H1 (cell line): ENCODE measurements at places on chromosomes 7 and 10.

DNA sequence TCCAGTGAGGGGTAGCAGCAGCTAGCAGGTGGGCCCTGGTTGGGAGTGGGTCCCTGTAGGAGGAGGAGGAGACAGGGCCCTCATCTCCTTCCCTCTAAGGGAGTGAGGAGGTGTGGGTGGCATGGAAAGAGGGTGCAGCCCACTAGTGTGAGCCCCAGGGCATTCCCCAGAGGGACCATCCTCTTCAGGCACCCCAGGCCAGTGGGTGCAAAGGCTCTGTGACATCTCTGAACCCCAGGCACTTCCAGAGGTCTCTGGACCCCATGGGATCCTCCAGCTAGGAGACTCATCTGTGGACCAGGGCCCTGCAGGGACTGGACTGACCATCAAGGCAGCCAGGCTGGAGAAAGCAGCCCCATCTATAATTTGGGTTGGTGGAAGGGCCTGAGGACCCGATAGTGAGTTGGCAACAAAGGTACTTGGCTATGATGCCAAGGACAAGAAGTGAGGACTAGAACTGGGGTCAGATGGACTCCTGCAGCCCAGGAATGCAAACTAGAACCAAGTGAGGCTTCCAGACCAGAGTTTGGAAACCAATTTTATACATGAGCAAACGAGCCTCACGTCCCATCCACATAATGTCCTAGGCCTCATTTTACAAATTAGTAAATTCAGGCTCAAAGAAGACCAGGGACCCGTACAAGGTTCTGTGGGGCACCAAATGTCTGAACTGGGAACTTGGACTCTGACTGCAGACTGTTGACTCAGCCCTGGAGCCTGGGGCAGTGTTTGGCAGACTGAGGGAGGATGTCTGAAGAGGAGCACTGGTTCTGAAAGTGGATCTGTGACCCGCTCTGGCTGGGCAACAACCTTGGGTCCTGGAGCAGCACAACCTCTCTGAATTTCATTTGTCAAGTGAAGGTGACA is 1.4 kb upstream of the VSTM4 start:
- no peak overlapping the region for H3K27ac ChIP-seq
- DNase-seq = no peak
- no peaks in the 10 kb centered on the region for H3K27me3 ChIP-seq
- no peak overlapping the region for H3K4me3 ChIP-seq
- no peaks in the 10 kb centered on the region for H3K36me3 ChIP-seq

DNA sequence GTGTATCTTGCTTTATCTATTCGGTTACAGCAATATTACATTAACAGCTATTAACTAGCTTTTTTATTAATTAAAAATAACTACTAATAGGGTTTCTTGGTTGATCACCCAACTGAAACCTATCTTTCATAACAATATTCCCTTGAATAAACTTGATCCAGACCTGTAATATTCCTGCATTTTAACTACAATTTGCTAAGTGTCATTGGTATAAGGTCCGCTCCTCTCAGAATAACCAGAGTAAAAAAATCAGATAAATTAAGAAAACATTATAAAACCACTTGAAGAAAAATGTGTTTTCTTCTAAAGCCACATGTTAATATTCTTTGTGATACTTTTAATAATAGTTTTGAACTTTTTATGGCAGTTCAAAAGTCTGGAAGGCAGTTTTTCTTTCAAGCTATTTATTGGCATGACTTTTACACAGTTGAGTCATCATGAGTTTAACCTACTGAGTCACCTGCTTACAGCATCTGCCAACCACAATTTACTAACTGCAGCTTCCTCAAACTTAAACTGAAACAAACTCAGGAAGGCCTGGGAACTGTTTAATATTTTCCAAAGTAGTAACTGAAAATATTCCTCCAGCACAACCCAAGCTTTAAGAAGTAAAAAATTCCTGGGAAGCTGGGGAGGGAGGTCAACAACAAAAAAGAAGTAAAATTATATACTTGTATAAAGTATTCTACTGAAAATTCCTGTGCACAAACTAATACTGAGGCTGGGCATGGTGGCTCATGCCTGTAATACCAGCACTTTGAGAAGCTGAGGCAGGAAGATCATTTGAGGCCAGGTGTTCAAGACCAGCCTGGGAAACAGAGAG is 103.2 kb downstream of the NRBF2 start:
- no peaks in the 10 kb centered on the region for H3K27me3 ChIP-seq
- H3K4me1 ChIP-seq = no peaks in the 10 kb centered on the region; the same call in 1 of the 2 replicates
- H3K4me3 ChIP-seq = no peak overlapping the region
- H3K27ac ChIP-seq = no peak overlapping the region
- no peak for DNase-seq
- peaks cover 4% of the 10 kb centered on the region; the same call in 1 of the 2 replicates for H3K36me3 ChIP-seq

- H3K27ac ChIP-seq = no peak overlapping the region
- no peak for DNase-seq
- peaks cover 3% of the 10 kb centered on the region; the same call in 1 of the 2 replicates for H3K4me1 ChIP-seq
- H3K36me3 ChIP-seq = no peaks in the 10 kb centered on the region
- no peak overlapping the region for H3K4me3 ChIP-seq
Observed at GRCh38 chr7:29360633-29361625, 166.4 kb downstream of the CHN2 start.

DNA sequence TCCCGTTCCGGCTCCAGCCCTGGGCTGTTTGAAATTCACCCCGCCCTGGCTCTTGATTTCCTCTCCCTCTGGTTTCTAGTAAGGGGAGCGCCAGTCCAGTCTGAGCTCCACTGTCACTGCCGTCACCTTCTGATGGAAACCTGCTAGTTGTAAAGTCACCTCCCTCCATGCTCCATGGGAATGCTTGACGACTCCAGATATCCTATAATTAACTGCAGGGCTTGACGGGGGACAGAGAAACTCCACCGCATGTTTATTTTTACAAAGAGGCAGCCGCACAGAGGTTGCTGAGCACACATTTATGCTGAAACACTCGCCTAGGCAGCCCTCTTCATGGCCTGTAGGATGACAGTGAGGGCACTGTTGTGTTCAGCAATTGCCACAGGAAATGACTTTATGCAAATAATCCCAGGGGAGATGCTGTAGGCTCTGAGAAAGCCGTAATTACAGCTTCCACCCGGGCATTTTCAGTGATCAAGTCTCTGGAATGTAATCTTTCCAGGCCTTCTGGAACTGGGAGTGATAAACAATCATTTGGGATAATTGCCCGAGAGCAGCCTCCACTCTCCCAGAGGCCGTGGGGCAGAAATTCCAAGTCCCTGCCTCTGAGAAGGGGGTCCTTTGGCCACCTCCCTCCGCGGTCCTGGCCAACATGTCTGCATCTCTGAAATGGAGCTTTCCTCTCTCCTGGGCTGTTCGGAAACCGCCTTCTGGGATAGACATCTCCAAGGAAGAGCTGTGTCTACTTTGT is 300.5 kb downstream of the KLF6 start:
- H3K36me3 ChIP-seq = no peaks in the 10 kb centered on the region
- H3K27ac ChIP-seq = no peak overlapping the region
- no peaks in the 10 kb centered on the region for H3K27me3 ChIP-seq
- peaks cover 2% of the 10 kb centered on the region; the same call in 1 of the 2 replicates for H3K4me1 ChIP-seq

DNA sequence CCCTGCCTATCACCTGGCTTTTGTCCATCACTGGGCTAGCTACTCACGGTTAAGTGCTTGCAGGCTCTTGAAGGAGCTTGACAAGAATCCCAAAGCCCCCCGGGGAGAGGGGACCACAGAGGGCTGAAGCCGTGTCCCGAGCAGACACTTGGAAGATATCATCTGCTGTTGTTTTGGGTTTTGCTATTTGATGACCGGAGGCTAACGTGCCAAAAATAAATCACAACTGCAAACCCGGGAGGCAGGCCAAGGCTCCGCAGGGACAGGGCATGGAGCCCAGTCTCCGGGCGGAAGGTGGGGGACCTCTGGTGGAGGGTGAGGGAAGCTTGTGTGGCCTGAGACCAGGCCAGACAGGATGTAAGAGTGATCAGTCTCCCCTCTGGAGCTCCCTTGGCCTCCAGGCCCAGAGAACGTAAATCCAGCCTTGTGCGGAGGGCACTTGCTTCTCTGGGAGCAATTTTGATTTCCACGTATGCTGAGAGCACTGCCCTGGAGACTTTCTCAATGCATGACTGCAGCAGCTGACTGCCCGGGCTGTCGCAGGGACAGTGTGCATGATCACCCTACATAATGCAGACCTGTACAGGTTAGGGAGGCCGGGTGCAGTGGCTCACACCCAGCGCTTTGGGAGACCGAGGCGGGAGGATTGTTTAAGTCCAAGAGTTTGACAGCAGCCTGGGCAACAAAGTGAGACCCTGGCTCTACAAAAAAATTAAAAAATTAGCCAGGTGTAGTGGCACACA is at the start of gene PHKG1:
PHKG1 (minus strand) TSS at position 164 of the 743 bp plus-strand sequence. CDS start 4,011 bp downstream, outside the sequence.
- H3K4me3 ChIP-seq = no peak within 1 kb of the TSS
- no peak for DNase-seq
- no peaks in the 10 kb centered on the region for H3K27me3 ChIP-seq
- H3K27ac ChIP-seq = no peak within 1 kb of the TSS
- no peaks in the 10 kb centered on the region for H3K4me1 ChIP-seq
- H3K36me3 ChIP-seq = no peaks in the 10 kb centered on the region
